AML-193 (cell line): ENCODE measurements at places on chromosomes 7 and 10.

DNA sequence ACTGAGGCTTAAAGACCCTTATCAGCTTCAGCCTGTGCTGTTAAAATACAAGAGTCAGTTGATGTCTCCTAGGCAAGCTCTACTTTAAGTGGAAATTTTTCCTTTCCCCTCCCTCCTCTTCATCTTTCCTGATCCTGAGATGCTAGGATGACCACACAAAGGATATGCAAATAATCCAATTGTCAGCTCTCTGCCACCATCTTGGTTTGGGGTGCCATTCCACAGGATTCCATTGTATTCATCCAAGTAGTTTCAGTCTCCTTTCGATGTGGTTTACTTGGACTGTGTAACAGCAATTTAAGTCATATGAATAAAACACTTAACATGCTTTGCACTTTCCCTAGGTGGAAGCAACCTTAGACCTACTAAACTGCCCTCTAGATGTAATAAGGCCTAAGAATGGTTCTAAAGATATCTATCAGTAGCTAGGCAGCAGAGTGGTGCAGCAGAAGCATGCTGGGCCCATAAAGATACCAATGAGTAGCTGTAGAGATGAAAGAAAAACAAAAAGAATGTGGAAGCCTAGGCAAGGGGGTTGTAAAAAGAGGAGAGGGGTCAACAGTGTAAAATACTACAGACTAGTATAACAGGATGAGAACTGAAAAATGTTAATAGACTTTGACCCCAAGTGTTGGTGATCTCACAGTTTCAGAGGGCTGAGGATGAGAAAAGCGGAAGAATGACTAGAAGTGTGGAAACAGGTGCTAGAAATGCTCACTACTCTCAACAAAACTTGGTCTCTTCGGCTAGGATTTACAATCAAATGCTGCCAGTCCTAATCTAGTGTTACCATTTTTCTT is 2.4 kb upstream of the CFAP69 start:
- DNase-seq, result no peak

- no peak for DNase-seq
These were observed 1077.1 kb upstream of the C7orf33 start for GRCh38 chr7:147513451-147513850.

GRCh38 chr7:135519233-135519688 is 9.4 kb upstream of the CNOT4 start:
- DNase-seq, result no peak

DNA sequence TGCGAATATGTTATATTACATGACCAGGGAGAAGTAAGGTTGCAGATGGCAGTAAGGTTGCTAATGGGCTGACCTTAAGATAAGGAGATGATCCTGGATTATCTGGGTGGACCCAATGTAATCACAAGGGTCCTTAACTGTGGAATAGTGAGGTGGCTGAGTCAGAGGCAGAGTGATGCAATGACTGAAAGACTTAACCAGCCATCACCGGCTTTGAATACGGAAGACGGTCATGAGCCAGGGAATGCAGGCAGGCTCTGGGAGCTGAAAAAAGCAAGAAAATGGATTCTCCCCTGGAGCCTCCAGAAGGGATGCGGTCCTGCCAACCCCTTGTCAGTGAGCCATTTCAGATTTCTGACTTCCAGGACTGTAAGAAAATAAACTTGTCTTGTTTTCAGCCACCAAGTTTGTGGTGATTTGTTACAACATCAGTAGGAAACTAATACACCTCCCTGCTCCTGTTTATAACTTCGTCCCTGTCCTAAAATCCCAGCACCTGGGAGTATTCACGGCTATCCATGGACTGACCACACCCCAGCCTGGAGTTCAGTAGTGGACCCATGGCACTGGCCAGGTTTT is 4.6 kb upstream of the C10orf95 start:
- no peak for DNase-seq

DNA sequence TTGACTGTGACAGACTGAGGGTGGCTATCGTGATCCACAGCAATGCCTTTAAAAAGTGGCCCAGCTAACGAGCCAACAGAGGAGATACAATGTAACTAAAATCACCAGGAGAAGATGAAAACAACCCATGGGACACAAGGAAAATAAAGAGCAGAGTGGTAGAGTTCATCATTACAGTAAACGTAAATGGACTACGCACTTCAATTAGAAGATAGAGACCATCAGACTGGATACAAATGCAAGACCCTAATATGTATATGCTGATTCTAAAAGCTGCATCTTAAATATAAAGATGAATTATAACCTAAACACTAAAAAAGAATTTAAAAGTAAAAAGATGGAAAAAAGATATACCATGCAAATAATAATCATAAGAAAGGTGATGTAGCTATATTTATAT is 6.6 kb upstream of the STK32C start:
- DNase-seq, result no peak

- no peak for DNase-seq
These were observed 366.0 kb upstream of the SHH start for GRCh38 chr7:156178214-156178613.

DNA sequence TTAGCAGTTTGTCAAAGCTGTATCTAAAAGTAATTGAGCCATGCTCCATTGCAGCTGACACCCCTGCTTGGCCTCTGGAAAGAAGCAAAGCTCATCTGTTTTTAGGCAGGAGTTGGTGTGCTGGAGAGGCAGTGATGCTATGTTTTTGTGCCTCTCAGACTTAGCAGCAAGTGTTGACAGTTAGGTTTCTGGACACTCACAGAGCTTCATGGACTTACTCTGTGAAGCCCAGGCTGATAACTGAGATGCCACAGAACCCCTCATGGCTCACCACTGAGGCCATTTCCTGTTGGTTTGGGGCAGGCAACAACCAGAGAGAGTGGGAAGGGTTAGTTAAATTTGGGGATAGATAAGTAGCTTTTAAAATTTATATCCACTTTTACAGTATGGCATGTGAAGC is 59.8 kb downstream of the BTAF1 start:
- DNase-seq, result no peak

DNA sequence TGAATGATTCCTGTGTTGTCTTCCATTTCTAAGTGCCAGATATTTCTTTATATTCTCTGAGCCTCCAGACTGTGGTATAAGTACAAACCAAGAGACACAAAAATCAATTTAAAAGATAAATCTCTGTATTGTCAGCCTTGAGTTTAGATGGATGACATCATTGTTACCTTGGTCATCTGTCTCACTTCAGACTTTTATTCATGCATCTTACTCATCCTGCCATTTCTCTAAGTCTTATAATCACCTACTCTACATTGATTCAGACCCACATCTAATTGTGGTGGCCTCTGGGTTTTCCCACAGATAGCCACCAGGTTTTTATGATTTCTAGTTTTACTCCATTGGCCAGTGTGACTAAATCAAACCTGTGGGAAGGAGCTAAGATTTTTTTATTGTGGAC is 26.8 kb upstream of the HDAC9 start:
- DNase-seq, result no peak

- DNase-seq, result no peak
These were observed 70.6 kb downstream of the KMT2E start for GRCh38 chr7:105084581-105084980.

GRCh38 chr10:133377818-133378250 is 1.2 kb upstream of the PAOX start:
- DNase-seq, result no peak

DNA sequence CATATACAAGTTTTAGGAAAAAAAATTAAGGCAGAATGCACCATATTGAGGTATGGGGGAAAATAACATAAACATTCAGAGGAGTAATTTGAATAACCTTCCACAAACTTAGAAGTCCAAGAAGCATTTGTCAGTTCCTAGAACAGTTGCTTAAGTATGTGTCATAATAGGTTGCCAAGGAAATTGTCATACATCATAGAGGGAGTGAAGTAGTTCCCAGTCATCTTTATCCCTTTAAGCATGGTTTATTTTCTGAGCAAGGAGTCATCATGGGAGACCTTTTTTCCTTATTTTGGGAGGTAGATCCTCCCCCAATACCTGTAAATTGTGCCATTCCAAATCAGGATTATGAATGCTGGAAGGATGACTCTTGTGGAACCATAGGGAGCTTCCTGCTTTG is at the start of gene SSMEM1:
Gene SSMEM1 (plus strand): TSS at position 219 of the 400 bp plus-strand sequence. CDS start 51 bp downstream, at position 270.
- peak; percentile 59 for DNase-seq

- DNase-seq, result no peak
These were observed 23.9 kb upstream of the CALD1 start for GRCh38 chr7:134755422-134756022.

DNA sequence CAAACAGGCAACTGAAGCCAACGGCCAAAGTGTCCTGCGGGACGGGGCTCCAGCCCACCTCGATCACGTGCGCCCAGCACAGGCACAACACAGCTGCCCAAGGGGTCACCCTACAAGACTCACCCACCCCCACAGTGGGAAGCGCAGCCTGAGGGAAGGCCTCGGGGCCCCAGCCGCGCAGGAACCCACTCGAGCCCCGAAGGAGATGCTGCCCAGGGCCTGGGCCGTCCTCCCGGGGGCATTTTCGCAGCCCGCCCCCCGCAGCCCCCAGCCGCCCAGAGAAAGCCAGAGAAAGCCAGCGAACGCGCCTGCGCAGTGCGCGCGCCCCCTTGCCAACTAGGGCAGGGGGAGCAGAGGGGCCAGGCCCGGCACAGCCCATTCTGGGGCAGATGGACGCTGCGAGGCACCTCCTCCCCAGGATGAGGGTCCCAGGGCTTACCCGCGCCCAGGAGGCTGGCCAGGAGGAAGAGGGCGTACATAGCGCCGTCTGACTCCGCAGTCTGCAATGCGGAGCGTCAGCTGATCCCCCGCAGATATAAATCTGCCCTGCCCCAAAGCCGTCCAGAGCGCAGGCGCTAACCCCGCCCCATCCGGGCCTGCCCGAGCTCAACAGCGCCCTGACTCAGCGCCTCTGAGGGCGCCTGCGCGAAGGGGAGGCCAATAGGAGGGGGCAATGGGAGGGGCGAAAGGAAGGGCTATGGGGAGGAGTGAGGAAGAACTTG is at the start of gene PSAP:
Gene PSAP (minus strand): TSS at position 509 of the 722 bp plus-strand sequence. CDS start 30 bp downstream, at position 479.
- DNase-seq, result peak; percentile 85

- DNase-seq, result no peak
These were observed 313.6 kb downstream of the ADARB2 start for GRCh38 chr10:1423676-1424253.

DNA sequence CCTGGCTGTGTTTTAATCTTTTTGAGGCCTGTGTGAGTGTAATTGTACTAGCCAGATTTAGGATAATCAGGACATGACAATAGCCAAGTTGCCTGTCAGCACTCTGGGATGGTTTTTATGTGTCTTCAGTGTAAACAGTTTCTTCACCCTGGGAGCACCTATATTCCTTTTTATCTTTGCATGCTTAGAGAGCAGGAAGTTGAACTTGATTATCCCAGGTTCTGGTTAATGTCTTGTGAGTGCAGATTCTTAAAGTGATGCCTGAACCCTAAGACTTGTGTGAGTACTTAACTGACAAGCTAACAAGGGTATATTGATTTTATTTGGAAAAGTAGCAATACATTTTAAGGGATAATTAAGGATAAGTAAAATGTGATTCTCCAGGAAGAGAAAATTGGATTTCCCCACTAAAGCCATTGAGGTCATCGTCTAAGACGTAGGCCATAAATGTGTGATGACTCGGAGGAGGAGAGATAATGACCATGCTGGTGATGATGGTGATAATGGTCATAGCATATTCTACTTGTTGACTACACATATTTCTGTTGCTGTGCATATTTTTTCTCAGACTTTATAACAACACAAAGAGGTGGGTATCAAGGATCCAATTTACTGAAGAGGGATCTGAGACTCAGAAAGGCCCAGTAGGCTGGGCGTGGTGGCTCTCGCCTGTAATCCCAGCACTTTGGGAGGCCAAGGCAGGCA is 234.7 kb downstream of the CAMK1D start:
- no peak for DNase-seq

GRCh38 chr7:72335561-72336381 is 76.4 kb downstream of the CALN1 start:
- DNase-seq, result no peak

DNA sequence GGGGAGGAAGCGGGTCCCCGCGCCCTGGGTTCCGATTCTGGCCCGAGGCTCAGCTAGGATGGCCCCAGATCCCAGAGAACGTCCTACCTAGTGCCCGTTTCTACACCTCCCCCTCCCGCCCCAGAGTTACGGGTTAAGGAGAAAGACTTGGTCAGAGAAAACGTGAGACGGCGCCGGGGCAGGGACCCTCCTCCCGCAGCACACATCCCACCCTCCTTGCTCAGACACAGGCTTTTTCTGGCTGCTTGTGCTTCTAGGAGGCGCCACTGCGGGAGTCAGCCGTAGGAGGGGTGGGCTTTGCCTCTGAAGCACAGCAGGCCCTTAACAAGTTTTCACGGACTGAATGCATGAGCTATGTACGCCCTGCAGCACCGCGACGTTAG is 104.9 kb upstream of the LEP start:
- DNase-seq, result no peak

DNA sequence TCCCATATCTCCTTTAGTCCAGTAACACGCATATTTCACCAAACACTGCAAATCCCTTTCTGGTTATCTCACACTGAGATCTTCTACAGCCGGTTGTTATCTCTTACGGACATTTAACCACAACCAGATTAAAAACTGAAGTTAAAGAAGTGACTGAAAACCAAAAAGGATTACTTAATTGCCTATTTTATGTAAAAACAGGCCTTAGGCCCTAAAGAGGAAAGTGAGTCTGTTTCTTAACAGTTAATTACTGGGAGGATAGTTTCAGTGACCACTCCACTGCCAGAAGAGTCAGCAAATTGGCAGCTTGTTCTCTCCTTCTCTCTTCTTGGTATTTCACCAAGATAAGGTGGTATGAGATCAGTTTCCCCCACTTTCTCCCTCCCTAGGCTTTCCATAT is 161.9 kb upstream of the MEOX2 start:
- no peak for DNase-seq

DNA sequence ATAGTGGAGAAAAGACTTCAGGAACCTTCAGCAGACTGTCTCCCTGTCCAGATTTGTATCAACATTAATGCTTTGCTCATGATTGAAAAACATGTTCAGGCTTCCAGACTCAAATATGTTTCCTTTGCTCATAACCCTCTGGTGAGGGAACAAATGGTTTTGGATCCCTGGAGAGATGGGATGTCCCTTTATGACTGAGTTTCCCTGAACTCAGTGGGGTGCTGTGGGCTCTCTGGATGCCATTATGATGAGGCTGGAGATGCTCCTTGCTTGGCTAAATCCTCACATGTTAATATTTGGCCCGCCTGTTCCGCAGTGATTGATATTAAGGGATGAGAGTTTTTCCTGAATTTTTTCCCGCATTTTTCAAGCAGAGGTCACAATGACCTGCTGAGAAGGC is 749.4 kb downstream of the SUGCT start:
- DNase-seq, result no peak

DNA sequence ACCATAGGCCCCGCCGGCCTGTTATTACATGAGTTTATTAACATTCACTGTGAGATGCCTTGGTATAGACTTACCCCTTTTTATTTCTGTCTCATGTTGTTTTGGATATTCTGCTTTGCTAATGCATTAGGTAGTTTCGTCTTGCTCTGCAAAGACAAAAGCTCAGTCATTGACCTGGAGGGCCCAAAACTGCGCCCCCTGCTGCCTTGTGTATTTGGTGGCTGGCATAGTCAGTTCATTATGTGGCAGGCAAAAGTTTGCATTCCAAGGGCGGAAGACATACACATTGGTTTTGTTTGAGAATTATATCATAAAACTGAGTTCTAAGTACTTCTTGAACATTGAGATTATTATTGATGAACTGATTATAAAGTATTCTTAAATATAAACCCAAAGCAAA is 372.5 kb downstream of the SDK1 start:
- peak; percentile 8 for DNase-seq
